ENCODE measurements at places on chromosomes 5 and 9.
A peak's percentile ranks its signal among the peaks of the same experiment; 100 is the strongest.

DNA sequence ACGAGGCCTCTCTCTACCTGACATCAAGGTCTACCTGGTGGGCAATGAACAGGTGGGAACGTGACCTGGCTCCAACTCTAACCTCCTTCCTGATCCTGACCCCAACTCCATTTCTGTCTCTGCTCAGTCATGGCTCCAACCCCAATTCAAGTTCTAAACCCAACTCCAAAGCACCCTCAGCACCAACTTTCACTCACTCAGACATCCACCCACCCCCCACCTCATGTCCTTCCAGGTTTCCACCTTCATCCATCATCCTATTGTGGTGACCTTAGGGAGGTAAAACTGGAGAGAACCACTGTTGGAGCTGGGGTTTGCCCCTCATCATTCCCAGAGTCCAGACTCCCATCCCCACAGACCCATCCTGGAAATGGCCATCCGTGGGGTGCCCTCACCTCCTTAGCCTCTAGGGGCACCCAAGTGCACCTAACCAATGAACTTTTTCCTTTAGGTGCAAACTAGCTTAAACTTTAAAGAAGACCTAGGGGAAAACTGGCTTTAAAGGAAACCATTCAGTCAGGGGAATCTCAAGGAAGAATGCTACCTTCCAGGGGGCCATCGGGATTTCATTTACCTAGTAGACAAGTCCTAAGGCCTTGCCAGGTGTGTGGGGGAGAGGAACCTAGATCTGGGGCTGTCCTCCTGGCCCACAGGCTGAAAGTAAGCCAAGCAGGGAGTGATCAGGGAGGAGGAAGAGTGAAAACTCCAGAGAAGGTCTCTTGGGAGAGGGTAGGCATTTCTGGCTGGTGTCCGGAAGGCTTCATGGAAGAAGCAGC is 11.3 kb downstream of the RGS14 start:
- no peak for DNase-seq

DNA sequence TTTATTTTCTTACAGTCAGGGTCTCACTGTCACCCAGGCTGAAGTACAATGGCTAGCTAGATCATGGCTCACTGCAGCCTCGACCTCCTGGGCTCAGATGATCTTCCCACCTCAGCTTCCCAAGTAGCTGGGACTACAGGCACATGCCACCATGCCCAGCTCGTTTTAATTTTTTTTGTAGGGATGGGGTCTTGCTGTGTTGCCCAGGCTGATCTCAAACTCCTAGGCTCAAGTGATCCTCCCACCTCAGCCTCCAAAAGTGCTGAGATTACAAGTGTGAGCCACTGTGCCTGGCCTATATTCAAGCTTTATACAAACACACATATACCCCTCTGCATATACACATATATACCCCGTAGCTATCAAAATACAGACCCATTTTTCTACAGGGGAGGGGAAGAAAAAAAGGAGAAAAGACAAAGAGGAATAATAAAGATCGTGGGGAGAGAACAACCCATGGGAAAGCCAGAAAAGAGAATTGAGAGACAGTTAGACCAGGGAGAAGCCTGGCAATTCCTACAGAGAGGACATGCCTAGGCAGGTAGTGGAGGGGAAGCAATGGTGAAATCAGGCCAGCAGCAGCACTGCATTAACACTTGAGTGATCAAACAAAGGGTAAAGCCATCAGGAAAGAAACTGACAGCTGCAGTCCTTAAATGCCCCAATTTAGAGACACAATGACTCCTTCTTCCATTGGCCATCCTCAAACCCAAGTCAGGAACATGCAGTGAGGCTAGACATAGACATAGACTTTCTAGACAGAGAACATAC is 102.7 kb downstream of the EFNA5 start:
- no peak for DNase-seq

GRCh38 chr9:97710356-97711222 is 13.4 kb upstream of the XPA start:
- DNase-seq: peak; percentile 33

- no peak for DNase-seq
Observed at GRCh38 chr9:77421506-77422265, 226.4 kb downstream of the GNA14 start.

GRCh38 chr5:61603211-61603908 is 271.3 kb downstream of the ZSWIM6 start:
- DNase-seq: no peak

GRCh38 chr5:157186309-157187045 is 5.8 kb downstream of the ITK start:
- DNase-seq: no peak
